ENCODE measurements at places on chromosomes 12 and 14.
A peak's percentile ranks its signal among the peaks of the same experiment; 100 is the strongest.

DNA sequence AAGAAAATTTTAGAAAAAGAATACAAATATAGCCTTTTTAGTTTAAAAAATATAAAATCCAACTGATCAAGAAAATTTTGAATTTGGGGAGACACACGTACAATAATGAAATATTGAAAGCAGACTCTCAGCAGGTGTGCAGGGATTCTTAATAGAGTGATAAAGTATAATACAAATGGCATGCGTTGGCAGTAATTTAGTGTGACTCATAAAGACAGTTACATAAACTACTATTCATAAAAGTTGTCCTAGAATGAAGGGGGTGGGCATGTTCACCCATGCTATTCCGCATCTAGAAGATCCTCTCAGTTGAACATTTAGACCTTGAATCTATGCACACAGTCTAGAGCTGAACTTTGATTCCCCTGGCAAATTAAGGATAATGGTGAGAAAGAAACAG lies 200.4 kb upstream of the AVPR1A start:
- no peak for DNase-seq

DNA sequence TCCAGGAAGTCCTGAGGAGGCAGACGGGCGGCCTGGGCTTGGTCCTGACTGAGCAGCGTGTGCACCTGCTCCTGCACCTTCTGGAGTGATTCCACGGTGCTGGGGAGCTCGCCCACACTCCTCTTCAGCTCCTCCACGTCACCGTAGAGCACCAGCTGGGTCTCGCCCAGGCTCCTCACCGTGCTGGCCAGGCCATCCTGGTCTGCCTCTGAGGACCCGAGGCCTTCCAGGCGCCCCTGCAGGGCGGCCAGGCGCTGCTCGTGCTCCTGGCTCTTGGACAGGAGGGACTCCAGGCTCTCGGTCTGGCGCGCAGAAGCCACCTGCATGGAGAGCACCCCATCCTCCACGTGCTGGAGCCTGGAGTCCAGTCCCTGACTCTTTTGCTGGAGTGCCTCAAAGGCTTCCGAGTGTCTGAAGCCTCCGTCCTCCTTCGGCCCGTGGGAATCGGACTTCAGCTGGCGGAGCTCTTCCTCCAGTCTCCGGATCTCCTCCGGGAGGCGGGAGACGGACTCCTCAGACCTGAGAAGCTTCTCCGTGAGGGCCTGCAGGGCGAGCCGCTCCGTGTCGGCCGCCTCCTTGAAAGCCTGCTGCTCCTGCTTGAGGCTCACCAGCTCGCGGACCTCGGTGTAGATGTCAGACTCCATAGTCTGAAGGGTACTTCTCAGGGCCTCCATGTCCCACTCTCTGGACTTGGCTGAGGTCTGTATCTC lies 8.4 kb downstream of the CKAP4 start:
- DNase-seq = peak; percentile 28

DNA sequence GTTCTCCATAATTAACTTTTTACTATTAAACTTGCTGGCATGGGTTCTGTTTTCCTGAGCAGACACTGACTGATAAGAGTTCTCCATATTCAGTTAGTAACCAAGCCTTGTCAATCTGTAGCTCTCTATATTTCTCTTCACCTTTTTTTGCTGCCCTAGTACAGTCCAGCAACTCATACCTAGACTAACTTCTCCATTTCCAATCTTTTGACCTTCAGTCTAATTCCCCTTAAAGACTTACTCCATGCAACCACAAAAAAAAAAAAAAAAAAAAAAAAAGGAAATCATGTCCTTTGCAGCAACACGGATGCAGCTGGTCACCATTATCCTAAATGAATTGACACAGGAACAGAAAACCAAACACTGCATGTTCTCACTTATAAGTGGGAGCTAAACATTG lies 125.7 kb upstream of the KRAS start:
- DNase-seq = no peak

DNA sequence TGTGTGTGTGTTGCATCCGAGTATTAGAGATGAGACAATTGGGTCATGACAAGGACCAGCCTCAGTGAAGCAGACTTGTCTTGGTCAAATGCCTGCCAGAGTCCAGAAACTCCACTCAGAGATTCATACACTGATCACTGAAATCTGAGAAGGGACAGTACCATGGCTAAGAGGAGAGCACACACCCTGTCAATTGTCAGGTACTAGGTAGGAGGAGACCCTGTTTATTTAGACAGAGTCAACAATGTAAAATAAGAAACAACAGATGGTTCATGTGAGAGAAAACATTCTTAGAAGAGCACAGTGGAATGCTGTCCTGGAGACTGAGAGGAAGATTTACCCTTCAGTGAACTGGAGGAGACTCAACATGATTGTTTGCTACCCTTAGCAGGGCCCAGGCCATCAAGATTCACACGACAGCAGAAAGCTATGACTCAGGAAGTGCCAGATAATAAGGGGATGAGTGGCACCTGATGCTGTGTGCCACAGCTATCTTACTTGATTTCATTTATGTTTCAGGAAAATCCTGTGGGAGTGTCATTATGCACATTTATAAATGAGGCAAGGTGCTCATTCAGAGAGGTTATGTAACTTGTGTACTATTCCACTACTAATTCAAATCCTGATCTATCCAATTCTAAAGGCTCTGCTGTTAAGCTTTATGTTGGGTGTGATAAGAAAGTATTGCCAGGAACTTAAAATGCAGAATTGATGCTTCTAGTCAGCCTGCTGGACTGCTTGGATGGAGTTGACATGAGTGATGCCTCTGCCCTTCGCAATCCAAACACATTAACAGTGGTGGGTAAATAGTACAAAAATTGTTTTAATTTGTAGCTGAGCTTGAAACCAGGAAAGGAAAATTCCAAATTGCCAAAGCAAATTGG lies 136.6 kb upstream of the NEDD1 start:
- no peak for DNase-seq

- peak; percentile 10 for DNase-seq
These were observed 21.0 kb downstream of the CFL2 start for GRCh38 chr14:34693228-34693939.

DNA sequence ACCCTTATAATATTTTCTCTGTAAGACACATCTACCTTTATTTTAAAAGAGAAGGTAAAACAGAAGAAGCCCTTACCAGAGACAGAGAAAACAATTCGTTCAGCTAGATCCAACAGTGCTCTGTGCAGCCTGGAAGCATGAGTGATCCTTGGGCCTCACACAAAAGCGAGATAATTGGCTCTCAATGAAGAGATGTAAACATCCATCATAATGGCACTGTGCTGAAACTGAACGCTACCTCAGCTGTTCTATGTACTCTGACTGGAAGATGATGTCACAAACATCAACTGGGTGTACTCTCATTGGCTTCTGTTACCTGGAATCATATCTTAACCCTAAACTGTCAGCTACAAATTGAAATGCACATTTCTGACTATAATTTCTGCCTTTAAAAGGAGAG lies at the start of gene MGAT4C:
Gene MGAT4C, minus strand, starts transcription at position 229 of the 400 bp plus-strand sequence.
- DNase-seq = peak; percentile 93

DNA sequence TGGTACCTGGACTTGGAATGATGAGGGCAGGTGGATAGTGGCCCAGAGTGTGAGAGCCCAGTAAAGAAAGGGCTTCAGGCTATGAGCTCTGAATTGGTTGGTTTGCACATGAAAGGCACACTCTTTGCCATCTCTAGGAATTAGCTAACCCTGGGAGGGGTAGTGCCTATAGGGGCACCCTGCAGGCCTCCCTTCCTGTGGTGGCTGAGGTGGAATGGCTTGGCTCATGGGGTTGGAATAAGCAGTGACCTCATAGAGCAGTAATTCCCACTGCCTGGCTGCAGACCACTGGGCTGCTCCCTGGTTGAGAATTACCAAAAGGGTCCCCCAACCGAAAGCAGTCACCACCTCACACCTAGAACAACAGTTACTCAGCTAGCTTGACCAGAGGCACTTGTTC lies 42.7 kb downstream of the ASCL4 start:
- DNase-seq = no peak

DNA sequence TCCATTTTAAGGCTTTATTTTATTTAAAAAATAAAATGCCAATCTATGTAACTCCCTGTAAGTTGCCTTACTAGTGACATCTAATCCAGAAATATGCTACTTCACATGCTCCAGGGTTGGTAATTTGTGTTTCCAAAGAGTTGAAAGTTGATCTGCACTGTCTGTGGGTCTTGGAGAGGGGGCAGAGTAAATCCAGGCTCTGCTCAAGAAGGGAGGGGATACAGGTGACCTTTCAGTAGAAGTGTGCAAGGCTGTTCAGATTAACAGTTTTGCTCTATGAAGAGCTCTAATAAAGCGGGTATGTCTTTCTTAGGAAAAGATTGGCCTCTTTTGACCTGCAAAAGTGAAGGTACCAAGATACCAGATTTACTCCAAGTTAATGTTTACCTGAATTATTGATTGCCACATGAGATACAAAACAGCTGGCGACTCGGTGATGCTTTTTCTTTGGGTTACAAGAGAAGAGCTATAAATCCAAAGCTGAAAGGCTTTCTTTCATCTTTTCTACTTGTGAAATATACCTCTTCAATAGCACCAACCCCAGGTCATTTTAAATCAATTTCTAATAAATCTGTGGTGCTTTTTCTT lies 75.6 kb upstream of the FLRT2 start:
- DNase-seq = no peak

DNA sequence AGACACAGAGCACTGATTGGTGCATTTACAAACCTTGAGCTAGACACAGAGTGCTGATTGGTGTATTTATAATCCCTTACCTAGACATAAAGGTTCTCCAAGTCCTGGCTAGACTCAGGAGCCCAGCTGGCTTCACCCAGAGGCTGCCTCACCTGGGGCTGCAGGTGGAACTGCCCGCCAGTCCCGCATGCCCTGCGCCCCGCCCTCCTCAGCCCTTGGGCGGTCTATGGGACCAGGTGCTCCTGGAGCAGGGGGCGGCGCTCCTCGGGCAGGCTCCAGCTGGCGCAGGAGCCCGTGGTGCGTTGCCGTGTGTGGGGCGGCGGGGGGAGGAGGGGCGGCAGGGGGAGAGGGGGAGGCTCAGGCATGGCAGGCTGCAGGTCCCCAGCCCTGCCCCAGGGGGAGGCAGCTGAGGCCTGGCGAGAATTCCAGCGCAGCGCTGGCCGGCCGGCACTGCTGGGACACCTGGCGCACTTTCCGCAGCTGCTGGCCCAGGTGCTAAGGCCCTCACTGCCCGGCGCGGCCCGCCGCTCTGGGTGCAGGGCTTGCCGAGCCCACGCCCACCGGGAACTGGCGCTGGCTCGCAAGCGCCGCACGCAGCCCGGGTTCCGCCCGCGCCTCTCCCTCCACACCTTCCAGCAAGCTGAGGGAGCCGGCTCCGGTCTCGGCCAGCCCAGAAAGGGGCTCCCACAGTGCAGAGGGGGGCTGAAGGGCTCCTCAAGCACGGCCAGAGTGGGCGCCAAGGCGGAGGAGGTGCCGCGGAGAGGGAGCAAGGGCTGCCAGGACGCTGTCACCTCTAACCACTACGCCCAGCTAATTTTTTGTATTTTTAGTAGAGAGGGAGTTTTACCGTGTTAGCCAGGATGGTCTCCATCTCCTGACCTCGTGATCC lies 3.1 kb upstream of the SLCO1B3 start:
- peak; percentile 19 for DNase-seq

DNA sequence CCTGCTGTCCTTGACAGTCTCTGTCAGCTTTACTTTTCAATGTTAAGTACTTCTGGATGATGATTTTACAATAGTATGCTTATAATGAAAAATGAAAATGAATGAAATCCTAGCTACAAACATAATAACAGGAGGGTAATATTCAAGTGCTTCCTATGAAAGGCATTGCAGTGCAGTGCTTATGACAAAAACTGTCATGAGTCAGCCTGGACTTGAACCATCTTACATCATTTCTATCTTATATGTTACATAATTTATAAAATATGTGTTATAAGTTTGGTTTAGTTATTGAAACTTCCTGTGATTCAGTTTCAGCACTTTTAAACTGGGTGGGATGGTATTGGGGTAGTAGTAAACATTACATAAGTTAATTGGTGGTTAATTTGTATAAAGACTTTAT lies 451.7 kb downstream of the TMEM117 start:
- peak; percentile 10 for DNase-seq

DNA sequence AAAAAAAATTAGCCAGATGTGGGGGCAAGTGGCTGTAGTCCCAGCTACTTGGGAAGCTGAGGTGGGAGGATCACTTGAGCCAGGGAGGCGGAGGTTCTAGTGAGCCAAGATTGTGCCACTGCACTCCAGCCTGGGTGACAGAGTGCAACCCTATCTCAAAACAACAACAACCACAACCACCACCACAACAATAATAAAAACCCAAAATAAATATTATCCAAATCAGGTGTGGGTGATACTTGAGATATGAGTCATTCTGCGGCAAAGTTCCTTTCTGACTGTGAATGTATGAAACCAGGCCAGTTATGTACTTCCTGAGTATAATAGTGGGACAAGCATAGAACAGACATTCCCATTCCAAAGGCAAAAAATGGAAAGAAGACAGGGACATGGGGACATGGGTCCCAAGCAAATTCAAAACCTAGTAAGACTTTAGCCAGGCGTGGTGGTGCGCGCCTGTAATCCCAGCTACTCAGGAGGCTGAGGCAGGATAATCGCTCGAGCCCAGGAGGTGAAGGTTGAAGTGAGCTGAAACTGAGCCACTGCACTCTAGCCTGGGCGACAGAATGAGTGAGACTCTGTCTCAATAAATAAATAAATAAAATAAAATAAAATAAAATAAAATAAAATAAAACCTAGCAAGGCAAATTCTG lies 9.7 kb upstream of the ERC1 start:
- no peak for DNase-seq

- no peak for DNase-seq
These were observed 130.3 kb downstream of the NCOR2 start for GRCh38 chr12:124437121-124437520.

- DNase-seq = no peak
These were observed 59.3 kb upstream of the SLC24A4 start for GRCh38 chr14:92263681-92264080.

GRCh38 chr12:4562034-4562657 lies at the start of gene DYRK4:
TSS of gene DYRK4 (plus strand) at chr12:4562208. CDS start at chr12:4562246, 38 bp downstream.
- peak; percentile 62 for DNase-seq

DNA sequence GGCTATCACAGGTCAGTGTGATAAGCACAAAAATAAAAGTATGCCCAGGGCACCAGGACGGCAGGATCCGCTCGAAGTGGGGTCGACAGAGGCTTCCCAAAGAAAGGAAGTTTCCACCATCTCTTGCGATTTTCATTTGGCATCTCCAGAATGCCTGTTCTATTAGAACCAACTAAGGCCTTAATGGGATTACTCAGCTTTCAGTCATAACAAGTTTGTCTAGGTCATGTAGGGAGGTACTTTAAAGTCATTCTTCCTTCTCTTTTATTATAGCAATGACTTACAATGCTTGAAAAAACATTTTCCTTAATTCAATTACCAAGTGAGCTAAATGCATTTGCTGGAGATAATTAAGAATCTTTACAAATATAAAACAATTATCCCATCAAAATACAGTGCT lies 83.6 kb upstream of the DIO3 start:
- DNase-seq = peak; percentile 60

All from NCI-H82 (cell line).